ENCODE measurements at places on chromosomes 3 and 15.

- DNase-seq: no peak
Measured at GRCh38 chr3:45127130-45127822, 18.9 kb downstream of the CDCP1 start.

DNA sequence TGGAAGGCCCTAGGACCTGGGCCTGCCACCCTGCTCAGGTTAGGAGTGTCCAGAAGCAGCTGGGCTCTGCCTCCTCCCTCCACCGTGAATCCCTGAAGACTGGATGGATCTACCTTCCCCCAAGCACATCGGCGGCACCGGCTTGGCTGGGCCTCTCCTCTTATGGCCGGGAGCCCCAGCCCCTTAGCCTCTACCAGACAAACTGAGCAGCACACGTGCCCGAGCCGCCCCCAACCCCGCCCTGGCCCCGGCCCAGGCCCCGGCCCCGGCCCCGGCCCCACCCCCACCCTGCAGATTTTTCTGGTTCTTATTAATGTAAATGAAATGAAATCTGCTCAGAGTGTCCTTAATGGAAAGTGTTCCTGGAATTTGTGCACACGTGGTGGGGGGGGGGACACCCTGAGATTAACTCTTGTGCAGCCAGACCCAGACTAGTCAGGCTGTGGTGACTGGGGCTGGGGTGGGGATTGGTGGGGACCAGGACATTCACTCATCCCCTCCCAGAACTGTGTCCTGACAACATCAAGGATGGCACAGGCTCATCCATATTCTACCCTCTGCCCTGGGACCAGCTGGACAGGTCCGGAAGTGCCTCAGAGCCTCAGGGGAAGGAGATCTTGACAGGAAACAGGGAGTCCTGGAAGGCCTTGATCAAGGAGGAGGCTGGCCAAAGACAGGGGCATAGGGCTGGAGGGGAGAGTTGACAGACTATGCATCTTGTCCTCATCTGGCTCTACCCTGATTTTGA is 30.9 kb upstream of the SEMA3F start:
- DNase-seq: no peak

GRCh38 chr15:62742409-62743171 is 300.0 kb upstream of the TPM1 start:
- peak; percentile 30 for DNase-seq

DNA sequence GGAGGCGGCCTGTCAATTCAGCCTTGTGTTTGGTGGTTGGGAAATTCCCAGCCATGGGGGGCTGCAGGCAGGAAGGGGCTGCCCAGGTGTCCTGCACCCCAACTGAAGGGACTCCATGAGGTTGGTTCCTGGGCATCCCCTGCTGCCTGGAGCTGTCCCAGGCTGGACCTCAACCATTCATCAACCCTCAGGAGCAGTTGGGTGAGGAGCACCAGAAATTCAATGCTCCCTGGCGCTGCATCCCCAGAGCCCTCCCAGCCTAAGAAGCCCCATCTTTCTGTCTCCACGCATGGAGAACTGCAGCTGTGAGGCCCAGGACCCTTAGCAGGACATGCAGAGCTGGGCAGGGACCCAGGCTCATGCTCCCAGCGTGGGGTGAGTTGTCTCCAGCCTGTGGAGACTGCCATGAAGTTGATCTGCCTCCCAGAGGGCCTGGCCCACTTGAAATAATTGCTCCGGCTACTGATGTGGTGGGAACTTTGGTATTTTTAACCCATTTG is 8.0 kb upstream of the SEMA3B start:
- DNase-seq: no peak

DNA sequence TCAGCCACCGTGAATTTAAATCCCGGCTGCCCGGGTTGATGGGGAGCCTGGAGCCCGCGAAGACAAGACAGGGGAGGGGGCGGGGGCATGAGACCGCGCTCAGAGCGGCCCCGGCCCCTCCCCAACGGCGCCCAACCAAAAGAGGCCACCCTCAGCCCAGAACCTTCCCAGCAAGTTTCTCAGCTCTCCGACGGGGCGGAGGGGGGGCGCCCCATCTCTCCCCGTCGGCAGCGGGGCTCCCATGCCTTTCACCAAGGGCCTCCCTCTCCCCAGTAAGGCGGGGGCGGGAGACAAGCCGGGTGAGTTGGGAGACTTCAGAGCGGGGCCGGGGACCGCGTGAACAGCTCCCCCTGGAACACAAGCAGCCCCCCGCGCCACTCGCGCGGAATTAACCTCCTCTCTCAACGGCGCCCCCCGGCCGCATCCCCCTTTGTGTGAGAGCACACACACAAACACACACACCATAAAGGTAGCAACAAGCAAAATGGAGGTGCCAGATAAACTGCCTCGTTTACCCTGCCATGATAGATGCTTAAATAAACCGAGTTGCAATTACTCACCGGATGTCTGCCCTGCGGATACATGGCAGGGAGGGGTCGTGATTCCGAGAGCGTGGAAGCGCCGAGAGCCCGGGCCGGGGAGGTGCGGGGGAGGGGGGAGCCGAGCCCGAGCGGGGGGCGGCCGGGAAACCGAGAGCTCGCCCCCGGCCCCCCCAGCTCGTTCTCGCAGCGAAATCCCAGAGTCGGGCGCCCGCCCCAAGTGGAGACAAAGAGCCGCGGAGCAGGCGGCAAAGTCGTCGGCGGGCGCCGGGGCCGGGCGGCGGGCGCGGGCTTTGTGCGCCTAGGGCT is 1.3 kb downstream of the TLE3 start:
- no peak for DNase-seq

DNA sequence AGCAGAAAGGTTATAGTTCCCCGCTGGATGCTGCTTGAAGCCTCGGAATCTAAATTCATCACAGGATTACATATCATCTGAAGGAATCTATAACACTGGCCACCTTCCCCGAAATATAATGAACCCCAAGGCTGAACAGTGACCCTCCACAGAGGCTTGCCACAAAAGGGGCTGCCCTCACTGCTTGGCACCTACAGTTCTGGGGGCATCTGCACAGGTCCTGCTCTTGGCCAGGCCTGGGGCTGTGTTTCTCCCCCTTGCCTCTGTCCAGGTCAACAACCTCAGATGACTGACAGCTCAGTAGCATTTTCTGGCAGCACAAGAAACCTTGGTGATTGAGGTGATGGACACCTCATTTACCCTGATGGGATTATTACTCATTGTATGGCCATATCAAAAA is 1.5 kb upstream of the ADAMTS17 start:
- no peak for DNase-seq

DNA sequence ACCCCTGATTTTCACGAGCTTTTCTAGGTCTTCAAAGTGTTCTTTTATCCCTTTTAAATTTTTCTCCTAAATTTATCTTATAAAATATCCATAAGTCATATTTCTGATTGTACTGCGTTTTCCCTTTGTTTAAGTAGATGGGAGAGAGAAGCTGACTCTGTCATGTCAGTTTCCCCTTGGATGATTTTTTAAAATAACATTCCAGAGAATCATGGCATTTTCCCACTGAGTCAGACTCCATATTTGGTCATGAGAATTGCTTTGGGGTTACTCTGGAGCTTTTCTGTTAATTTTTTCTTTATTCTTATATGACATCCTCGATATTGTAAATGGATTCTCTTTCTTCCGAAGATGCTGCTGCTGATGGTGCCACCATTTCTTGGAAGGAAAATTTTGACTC is 28.6 kb upstream of the UMPS start:
- no peak for DNase-seq

DNA sequence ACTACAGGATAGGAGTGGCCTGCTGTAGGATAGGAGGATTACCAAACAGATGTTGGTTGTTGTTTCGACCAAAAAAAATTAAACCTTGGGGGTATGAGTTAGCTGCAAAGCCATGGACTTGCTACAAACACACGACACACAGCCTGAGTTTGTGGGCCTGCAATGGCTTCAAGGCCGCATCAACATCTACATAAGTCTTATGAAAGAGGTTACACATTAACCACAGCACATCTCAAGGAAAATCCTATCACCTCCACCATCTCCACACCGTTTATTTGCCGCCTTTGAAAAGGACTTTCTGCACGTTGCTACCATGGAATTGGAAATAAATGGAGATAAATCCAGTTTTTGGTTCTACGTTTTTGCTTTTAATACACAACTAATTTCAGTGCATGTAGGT is 23.0 kb downstream of the LRIG1 start:
- no peak for DNase-seq

GRCh38 chr3:46690798-46691197 is 2.7 kb downstream of the ALS2CL start:
- DNase-seq: no peak

DNA sequence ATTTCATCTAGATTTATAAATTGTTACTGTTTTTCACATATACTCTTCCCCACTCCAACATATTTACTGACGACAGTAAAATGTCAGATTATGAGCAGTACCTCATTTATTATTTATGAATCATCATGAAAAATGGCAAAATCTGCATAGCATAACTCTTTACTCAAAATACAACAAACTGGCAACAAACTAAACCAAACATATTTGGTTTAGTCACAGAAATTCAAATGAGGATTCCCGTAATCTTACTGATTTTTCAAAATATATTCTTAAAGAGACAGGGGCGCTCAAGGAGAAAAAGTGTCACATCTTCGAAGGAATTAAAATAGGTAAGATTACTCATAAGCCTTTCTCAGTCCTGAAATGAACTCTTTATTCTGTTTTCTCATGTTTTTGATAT is 3.0 kb upstream of the GPR87 start:
- DNase-seq: no peak

DNA sequence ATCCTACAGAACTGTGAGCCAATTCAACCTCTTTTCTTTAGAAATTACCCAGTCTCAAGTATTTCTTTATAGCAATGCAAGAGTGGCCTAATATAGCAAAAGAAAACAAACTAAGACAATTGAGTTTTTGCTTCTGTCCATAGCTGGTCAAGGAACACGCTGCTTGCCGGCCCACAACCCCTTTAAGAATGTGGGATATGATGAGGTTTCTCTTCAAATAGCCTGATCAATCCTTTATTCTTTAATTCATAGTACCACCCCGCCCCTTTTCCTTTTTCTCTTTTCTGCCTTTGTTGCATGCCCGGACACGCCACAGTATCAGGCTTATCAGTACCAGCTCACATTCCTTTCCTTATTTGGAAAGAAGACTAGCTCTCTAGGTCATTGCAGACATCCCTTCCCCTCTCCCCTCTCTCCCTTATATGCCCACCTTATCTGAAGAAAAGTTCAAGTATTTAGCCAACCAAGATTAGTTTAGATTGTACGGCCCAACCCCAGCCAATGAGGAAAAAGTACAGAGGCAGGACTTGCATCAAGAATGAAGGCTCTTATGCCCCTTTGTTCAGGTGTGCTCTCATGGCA is 404.5 kb downstream of the OCA2 start:
- DNase-seq: no peak

- DNase-seq: no peak
Measured at GRCh38 chr3:32899265-32899664, 52.2 kb upstream of the CCR4 start.

GRCh38 chr15:67575039-67575502 is 32.6 kb downstream of the MAP2K5 start:
- DNase-seq: no peak

GRCh38 chr3:184845819-184846218 is 33.9 kb downstream of the VPS8 start:
- DNase-seq: no peak

- DNase-seq: no peak
Measured at GRCh38 chr15:47812470-47812999, 95.2 kb downstream of the SEMA6D start.

DNA sequence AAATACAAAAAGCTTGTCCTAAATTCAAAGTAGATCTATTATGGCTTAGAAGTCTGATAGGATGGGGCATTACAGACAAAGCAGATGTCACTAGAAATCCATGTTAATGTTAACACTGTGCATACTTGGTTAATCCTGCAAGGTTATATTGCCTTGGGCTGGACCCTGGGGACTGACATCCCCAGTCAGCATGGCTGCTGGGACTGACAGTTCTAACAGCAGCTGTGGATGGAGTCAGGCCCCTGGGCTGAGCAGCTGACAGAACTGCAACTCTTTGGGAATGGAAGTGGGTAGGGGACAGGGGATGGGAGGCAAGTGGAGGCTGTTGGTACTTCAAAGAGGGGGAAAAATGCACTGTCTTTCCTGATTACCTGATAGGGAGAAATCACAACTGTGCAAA is 7.5 kb downstream of the P2RY1 start:
- DNase-seq: no peak
